ENCODE measurements at places on chromosomes 4 and X.

- no peak for DNase-seq
These were observed 260.6 kb upstream of the BOD1L1 start for GRCh38 chr4:13888112-13888511.

DNA sequence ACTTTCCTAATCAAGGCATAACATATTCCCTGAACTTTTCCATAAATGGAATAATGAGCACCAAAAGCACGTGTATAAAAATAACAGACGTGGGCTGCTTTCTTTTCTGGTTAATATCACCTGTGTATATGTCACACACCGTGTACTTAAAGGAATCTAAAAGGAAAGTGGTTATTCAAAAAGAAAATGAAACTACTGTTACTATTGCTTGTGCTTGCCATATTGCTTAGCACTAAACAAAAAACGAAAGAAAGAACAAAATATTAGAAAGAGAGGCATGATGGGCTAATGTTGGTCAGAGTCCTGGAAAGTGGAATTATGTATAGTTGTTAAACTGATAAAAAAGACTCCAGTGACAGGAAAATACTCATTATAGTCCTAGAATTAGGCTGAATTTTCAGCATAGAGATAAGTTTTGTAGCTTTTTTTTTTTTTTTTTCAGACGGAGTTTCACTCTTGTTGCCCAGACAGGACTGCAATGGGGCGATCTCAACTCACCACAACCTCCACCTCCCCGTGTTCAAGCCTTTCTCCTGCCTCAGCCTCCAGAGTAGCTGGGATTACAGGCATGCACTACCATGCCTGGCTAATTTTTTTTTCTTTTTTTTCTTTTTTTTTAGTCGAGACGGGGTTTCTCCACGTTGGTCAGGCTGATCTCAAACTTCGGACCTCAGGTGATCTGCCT lies 123.2 kb downstream of the PABPC4L start:
- no peak for DNase-seq

GRCh38 chr4:109574443-109574850 lies 14.4 kb downstream of the MCUB start:
- no peak for DNase-seq

GRCh38 chrX:23616361-23616760 lies 50.9 kb upstream of the PRDX4 start:
- no peak for DNase-seq

DNA sequence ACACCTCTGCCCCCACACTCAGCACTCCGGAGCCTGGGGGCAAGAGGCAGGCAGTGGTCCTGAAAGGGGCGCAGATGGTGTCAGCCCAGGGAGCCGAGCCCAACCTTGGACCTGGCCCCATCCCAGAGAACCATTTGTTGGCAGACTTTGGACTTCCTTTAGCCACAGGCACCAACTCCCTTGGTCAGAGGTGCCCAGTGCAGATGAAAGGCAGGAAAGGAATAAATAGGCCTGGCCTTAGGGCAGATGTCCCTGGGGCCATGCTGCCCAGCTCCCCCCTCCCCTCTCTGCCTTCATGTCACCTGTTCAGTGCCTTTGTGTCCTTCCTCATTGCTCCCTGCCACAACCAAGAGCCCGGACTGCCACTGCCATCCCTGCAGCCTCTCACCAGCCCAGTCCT lies 52.8 kb downstream of the SEL1L3 start:
- no peak for DNase-seq
